ENCODE measurements at places on chromosomes 5 and 9.
A peak's percentile ranks its signal among the peaks of the same experiment; 100 is the strongest.

DNA sequence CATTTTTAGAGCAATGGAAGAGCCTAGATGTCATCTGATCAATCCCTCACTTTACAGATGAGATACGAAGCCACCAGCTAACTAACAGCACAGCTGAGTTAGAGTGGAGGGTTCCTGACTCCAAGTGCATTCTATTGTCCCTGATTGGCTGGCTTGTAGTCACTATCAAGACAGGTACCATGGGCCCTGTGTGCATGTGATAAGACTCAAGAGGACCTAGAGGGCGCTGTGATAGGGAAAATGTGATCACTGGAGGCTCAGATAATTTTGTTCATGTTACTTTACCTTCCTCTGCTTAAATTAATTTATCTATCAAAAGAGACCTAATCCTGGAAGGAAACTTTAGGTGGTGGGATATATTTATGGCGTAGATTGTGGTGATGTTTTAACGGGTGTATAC is 19.5 kb upstream of the SNAPC3 start:
- DNase-seq = peak; percentile 13

DNA sequence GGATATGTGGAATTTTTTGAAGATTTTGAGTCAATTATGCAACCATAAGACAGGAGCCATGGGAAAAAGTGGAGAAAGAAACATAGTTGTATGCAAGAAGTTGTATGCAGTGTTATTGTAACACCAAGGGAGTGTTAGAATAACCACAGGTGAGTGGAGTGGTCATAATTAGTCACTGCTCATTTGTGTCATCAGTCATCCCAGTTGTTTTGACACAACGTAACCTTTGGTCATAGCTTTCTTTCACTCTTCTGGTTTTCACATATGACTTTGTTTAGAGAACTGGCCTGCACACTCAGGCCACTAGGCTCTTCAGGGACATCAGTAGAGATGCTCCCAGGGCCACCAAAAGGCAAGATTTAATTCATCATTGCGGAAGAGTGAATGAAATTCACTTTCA is 158.7 kb upstream of the HMHB1 start:
- DNase-seq = no peak

DNA sequence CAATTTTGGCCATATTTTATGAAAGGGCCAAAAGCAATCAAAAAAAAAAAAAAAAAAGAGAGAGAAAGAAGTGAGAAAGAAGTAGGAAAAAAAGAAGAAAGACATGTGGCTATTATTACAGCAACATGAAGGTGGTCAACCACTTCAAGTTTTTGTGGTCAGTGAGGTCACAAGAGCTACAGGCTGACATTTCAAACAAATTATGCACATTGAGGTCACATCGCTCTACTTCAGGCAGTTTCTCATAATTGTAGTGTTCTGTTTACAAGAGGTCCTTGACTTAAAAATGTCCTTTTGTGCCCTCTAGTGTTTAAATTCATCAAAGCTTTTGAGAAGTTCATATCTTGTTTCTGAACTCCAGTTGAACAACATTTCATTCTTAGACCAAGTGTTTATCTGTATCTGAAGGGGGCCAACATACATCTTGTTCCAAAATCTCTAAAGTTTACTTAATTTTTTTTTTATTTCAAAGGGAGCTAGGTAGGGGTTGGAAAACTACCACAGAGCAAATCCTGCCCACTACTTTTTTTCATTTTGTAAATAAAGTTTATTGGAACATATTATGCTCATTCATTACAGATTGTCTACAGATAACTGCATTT is 513.1 kb downstream of the PDE4D start:
- peak; percentile 74 for DNase-seq

DNA sequence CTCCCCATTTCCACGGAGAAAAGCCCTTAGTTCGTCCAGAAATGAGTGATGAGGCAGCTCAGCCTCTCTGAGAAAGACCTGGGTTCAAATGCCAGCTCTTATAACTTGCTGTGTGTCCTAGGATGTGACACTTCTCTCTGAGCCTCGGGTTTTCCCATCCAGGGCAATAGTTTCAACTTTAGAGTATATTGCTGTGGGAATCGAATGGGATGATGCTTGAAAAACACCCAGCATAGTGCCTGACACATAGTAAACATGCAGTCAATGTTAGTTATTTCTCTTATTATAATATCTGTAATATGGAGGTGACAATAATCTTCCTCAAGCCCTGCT is 430 bp upstream of the MAPKAP1 start:
- DNase-seq = no peak

DNA sequence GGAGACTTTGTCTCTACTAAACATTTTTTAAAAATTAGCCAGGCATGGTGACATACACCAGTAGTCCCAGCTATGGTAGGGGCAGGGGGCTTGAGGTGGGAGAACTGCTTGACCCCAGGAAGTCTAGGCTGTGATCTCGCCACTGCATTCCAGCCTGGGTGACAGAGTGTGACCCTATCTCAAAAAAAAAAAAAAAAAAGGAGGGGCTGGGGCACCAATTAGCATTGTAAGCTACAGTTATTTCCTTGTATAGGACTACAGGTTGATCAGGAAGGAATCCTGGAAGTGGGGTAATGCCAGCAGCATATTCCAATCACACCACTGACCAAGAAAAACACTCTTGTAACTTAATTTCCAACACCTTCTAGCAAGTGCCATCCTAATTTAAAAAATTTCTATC is 32.1 kb downstream of the PWWP2A start:
- DNase-seq = no peak

Data from EH (cell line).